ENCODE measurements at places on chromosomes 2 and 18. TPM values are rescaled to one million over a fixed set of nuclear protein-coding genes. Genes with fewer than 3 reads are reported as not detected.

The STARD6 gene
- not detected for polyA plus RNA-seq

The ACP1 gene
- 89.0 TPM for polyA plus RNA-seq

The CAVIN2 gene
- 40.3 TPM for polyA plus RNA-seq

The CLIP4 gene
- 20.7 TPM for polyA plus RNA-seq

The DIPK1C gene
- polyA plus RNA-seq = not detected

The MC4R gene
- polyA plus RNA-seq = not detected

The HOXD4 gene
- 8.3 TPM for polyA plus RNA-seq

The TCF23 gene
- 56.1 TPM for polyA plus RNA-seq

The PTH2R gene
- 0.05 TPM for polyA plus RNA-seq

The CNPPD1 gene
- polyA plus RNA-seq = 27.1 TPM

The COL4A3 gene
- polyA plus RNA-seq = 2.4 TPM

DNA sequence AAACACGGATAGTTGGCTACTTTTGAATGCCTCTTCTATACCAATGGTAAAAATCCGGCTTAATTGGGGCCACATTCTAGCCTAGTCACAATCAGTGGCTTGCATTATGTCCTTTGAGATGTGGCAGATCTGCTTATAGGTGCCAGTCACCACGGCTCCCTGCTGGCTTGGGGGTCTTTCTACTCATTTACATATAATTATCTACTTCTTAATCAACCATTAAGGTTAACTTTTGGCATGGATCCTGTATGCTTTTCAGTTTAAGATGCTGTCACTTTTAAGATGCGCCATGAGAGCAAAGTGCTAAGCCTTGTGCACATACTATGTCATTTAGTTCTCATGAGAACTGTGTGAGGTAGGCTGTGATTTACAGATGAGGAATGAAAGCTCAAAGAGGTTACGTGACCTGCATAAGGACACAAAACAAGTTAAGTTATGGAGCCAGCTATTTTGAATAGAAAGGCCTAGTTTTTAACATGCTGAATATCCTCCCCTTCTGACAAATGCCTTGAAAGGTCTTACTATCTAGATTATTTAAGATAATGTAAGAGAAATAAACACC, 4.1 kb downstream of the NEDD4L start:
- DNase-seq = no peak

DNA sequence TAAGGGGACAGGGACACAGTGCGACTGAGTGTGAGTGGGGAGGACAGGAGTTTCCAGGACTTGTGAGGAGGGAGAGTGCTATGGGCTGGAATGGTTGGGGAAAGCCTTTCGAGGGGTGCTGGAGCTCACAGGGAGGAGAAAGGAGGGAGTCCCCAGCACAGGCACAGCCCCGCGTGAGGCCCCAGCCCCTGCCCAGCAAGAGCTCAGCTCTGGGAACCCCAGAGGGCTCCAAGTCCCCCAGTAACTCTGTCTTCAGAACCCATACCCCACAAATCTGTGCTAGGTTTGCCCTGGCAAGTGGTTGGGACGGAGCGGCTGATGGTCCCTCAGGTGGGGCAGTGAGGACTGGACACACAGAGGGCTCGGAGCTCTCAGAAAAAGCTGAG, 75.4 kb downstream of the SFXN5 start:
- DNase-seq = no peak

- no peak for DNase-seq
These were observed 27.7 kb downstream of the KCTD18 start for GRCh38 chr2:200482194-200482593.

GRCh38 chr2:223093436-223094241, 41.6 kb downstream of the KCNE4 start:
- DNase-seq = peak; percentile 24

GRCh38 chr2:176483901-176484568, 214.8 kb downstream of the MTX2 start:
- no peak for DNase-seq

- no peak for DNase-seq
These were observed 3.8 kb upstream of the SLC1A4 start for GRCh38 chr2:64985447-64985846.

GRCh38 chr2:150811259-150811855, 323.9 kb upstream of the RND3 start:
- DNase-seq = no peak

DNA sequence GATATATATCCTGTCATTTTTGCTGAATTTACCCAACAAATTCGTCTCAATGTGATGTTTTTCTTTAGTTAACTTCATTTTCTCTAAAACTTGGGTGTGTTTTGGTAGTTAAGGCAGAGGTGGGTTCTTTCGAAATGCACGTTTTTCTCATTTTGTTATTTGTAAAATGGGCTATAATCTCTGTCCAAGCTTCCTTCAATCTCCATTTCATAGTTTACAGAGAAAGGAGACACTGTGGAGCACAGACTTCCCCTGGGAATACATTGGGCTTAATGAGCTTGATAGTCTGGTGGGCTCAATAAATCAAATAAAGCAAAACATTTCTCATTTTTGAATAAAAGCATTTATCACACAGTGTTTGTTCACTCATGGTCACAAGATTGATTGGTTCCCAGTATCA, 145.1 kb downstream of the AGPS start:
- DNase-seq = no peak

- DNase-seq = no peak
These were observed 48.0 kb upstream of the CYP1B1 start for GRCh38 chr2:38123911-38124310.

GRCh38 chr18:77095391-77096371, 36.9 kb downstream of the MBP start:
- DNase-seq = peak; percentile 62

DNA sequence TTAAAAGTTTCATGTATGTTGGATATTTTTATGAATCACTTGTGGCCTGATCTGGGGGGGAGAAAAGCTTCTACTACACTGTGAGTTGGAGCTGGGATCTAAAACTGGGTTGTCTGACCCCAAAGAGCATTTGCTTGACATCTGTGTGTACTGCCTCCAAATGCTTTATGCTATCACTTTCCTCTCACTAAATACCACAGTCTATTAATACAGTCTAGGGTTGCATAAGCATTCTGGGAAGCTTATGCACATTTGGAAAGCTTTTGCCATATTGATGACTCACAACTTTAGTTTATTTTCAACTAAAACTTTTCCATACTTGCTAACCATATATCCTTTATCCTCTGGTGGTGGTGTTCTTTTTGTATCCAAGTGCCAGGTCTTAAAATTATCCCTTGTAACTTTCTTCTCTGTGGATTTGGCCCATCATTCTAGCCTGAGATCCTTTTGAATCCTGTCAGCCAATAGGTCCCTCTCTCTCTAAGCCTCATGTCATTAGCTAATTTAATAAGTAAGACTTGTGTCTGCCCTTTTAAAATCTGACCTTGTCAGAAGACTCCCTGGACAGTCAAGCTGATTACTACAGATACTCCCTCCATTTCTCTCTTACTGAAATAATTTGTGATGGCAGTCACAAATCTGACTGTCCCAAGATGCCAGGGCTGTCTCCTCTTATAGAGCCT, 72.7 kb downstream of the NXPH2 start:
- DNase-seq = no peak

DNA sequence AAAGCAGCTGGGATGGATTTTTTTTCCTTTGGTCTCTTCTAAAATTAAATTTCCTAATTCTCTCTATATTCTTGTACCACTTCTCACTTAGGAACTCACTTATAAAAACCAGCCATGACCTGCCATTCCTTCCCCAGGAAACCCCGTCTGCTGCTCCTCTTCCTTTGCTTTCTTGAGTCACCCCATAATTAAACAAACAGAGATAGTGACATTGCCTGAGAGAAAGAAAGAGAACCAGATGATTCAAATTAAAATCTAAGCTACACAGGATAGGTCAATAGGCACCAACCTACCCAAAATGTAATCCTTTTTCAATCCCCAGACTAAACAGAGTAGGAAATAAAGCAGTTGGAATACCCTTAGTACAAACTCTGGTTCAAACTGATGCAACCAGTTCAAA, 9.7 kb downstream of the STK39 start:
- no peak for DNase-seq

- no peak for DNase-seq
These were observed 128.7 kb downstream of the CTIF start for GRCh38 chr18:48667276-48668254.

- DNase-seq = peak; percentile 31
These were observed 184.2 kb upstream of the ZEB2 start for GRCh38 chr2:144703852-144704708.

DNA sequence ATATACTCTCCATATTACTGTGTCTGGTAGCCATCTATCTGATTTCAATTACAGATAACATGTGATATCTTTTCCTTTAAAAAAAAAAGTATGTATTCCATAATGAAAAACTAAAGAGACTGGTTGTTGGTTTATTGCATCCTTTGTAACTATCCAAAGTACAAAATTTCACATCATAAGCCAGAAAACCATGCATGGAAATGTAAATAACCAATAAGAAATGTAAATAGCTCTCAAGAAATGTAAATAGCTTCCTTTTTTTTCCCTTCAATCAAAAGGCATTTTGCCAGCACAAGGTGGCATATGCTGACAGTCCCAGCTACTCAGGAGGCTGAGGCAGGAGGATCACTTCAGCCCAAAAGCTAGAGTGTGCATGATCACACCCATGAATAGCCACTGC, 59.3 kb downstream of the ATL2 start:
- DNase-seq = no peak

DNA sequence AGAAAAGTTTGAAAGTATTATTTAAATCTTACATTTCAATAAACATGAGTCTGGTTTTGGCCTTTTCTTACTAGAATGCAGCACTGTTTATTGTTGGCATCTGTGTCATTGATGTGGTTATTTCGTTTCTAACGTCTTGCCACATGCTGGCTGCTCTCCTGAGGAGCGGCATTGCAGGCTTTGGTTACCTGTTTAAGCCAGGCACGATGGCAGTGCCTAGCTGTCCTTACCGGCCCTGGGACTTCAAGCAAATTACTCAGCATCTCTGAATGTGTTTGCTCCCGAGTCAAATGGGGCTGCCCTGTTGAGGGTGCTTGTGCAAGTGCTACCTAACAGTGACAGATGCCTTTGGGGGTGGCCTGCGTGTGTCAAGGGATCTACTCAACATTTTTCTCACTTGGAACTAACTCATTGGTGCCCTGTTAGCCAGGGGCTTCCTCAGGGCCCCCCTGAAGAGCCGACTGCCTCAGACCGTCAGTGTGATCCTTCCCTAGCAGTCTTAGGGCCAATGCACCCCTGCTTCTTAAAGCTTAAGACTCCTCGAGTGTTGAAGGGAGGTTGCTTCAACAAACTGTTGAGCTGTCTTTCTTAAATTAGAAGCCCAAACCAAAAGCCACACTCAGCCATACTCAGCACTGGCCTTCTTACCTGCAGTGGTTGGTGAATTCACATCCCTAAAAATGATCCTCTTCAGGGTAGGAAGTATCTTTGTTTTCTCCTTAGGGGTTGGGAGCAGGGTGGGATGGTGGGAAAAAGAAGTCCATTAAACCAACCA, 151.5 kb downstream of the NCK2 start:
- no peak for DNase-seq

DNA sequence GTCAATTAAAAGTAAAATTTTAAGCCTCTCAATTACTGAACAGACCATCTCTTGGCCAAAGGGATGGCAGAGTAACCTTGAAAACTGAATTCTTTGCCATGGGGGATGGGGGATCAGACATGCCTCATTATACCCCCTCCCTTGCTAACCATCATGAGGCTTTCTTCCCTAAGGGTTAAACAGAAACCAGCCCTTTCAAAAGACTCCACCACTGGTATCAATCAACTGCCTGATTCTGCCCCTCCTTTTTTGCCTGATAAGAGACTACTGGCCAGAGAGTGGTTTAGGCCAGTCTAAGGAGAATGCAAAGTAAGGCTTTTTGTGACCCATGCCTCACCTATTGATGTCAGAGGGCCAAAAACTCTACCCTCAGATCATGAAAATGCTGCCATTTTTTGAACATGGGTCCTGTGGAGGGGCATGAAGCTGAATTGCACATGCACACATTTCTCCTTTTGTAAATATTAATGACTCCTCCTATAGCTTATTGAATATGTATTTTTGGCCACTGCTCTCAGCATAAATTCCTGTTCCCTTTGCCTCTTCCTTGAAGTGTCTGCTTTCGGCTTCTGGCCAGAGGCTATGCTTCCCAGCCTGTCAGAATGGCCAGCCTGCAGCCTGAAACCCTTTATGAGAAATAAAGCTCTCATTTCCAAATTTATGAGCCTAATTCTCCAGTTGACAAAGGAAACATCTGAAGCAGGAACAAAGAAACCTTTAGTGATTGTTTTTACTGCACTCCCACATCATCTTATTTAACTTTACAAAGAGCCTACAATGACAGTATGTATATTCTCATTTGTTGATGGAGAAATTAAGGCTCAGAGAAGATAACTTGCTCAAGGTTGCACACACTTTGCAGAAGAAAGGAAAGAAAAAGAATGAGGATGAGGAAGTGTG, 270.7 kb upstream of the CELF4 start:
- no peak for DNase-seq

GRCh38 chr2:202074324-202074723, 1.3 kb downstream of the KIAA2012 start:
- DNase-seq = no peak

GRCh38 chr18:352438-352837, 84.6 kb upstream of the THOC1 start:
- DNase-seq = no peak

- DNase-seq = no peak
These were observed 62.7 kb upstream of the EML6 start for GRCh38 chr2:54660752-54661151.
